ENCODE measurements at places on chromosomes 1 and 21.

DNA sequence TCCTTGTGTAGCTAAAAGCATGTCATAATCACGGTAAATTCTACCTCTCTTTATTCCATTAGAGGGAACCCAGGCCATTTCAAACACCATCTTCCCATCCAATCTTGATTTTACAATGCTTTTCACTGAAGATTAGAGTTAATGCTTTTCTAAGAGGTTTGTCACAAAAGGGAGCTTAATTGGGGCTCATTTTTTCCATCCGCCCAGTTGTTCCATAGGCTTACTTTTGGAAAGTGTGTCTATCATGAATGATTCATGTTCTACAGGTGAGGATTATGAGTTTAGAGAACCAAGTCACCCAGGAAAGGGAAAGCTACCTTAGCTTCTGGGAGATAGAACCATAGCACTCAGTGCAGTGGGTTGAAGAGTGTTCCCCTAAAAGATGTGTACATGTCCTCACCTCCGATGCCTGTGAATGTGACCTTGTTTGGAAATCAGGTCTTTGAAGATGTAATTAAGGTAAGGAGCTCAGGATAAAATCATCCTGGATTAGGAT is 286.9 kb upstream of the RUNX1 start:
- no peak for DNase-seq

DNA sequence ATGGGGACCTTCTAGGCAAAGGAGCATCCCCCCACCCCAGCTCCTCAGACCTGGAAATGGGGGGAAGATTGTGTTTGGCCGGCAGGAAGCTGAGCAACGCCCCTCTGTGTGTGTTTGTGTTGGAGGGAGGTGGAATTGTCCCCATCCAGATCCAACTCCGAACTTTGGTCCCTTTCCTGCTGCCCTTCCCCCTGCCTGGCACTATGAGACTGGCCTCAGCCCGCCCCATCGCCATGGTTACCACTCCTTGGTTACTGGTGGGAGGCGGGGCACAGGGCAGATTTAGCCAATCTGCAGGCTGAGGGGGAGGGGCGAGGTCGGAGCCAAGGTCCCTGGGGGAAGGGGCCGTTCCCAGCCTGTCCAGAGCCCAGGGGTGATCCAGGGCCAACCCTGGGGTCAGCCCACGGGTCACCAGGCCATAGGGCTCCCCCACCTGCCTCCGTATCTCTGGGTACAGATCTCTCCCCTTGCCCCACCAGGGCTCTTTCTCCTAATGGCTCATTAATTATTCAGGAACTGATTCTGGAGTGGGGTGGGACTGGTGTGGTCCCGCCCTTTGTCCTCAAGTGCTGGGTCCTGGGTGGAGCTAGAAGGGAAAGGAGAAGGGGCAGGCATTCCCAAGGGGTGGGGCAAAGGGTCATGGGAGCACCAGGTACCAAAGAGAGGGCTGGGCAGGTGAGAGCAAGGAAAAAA is 15.2 kb downstream of the PTPRF start:
- DNase-seq, result peak; percentile 17

DNA sequence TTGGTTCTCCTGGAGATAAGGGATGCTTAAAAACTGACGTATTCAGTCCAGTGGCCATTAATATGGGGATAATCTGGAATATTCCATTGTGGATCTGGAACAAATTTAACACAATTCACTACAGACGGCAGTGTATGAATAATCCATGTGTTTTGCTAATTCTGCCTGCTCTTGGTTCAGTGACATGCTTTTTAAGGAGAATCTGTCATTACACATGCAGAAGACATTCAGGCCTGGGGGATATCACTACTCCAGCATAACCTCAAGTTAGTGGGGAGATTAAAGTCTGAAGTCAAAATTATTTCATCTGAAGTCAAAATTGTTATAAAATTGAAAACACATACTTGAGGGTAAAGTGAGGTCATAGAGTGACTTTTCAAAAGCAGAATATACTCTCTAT is 789.3 kb downstream of the USP25 start:
- no peak for DNase-seq

DNA sequence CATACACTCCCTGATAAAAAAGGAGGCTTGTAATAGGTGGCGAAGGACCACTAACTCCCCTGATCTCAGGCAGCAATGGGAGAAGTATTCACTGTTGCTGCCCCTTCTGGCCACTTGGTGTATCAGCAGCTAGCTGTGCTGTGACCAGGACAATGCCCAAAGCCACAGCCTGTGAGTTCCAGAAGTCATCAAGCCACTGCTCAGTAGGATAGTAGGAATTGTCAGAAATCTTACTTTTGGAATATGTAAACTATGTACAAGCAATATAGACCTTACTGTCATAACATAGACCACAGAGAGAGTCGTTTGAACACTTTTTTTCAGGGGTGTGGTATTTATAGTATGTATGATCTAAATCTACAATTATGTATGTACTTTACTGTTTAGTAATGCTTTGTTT is 248.3 kb upstream of the CAMK1G start:
- peak; percentile 29 for DNase-seq

DNA sequence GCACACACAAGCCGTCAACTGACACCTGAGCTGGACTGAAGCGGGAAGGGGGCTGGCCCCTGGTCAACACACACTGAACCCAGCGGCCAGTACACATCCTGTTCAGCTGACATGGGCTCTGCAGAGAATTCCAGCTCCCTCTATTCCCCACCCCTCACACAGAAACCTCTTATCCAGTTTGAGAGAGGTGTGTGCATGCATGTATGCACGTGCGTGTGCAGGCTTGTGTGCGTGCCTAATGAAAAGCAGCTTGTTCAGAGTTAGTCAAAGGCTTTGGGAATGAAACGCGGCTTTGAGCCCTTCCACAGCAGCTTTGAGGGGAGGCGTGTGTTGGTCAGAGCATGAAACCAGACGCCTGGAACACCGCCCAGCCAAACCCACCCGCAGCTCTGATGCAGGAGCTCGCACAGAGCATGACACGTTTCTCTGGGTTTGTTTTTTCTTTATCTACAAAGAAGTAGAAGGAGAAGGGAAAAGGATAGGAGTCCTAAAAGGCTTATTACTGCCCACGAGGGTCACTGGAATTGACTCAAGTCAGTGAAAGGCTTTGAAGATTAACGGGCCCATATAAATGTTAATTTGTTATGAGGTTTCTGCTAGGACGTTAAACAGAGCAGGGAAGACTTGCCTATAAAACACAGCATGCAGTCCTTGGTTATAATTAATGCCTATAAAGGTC is 184.2 kb downstream of the ETS2 start:
- no peak for DNase-seq

- DNase-seq, result no peak
Observed at GRCh38 chr1:231625975-231626534, 535 bp upstream of the DISC1 start.

Measured in suppressor macrophage (primary cell).